ENCODE measurements at places on chromosomes 1 and 21. TPM values are rescaled to one million over a fixed set of nuclear protein-coding genes. Genes with fewer than 3 reads are reported as not detected.

DNA sequence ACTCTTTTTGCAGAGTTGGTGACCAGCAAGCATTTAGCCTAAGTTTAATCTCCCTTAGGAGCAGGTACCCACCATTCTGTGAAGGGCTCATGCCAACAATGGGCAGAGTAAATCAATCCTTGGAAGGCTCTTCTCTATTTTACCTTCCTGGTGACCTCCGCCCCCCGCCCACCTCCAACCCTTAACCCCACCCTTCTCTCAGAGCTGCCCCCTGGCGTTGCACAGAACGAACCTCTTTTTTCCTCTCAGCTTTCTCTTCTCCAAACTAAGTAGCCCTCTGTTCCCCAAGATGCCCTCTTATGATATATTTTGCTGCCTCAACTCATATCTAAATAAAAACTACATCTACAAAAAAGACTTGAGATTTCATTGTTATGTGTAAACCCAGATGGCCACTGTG, 186.8 kb downstream of the SEC16B start:
- no peak overlapping the region for H3K27ac ChIP-seq
- H3K4me3 ChIP-seq: no peak overlapping the region
- DNase-seq: no peak
- H3K36me3 ChIP-seq: no peaks in the 10 kb centered on the region
- H3K4me1 ChIP-seq: no peaks in the 10 kb centered on the region

The LRRC7 gene
- total RNA-seq: 6.4 TPM

The ANKRD65 gene
- not detected for total RNA-seq

GRCh38 chr1:9198538-9199361, 35.8 kb upstream of the H6PD start:
- H3K27me3 ChIP-seq: peaks cover 3% of the 10 kb centered on the region
- no peak overlapping the region for H3K4me3 ChIP-seq
- DNase-seq: no peak
- H3K27ac ChIP-seq: no peak overlapping the region

The ELAVL4 gene
- not detected for total RNA-seq

DNA sequence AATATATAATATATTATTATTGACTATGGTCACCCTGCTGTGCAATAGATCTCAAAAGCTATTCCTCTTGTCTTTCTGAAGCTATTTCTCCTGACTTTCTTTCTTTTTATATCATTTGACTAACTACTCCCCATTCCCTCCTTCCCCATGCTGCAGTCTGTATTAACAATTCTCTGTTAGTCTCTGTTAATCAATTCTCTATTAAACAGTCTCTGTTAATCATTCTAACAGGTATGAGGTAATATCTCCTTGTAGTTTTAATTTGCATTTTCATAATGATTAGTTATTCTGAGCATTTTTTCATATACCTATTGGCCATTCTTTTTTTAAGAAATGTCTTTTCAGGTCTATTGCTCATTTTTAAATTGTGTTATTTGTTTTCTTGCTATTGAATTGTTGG, 201.0 kb upstream of the B3GALT2 start:
- no peaks in the 10 kb centered on the region for H3K36me3 ChIP-seq
- H3K27me3 ChIP-seq: no peaks in the 10 kb centered on the region
- H3K4me1 ChIP-seq: no peaks in the 10 kb centered on the region
- H3K27ac ChIP-seq: no peak overlapping the region
- H3K4me3 ChIP-seq: no peak overlapping the region

The UQCRH gene
- 127 TPM for total RNA-seq

DNA sequence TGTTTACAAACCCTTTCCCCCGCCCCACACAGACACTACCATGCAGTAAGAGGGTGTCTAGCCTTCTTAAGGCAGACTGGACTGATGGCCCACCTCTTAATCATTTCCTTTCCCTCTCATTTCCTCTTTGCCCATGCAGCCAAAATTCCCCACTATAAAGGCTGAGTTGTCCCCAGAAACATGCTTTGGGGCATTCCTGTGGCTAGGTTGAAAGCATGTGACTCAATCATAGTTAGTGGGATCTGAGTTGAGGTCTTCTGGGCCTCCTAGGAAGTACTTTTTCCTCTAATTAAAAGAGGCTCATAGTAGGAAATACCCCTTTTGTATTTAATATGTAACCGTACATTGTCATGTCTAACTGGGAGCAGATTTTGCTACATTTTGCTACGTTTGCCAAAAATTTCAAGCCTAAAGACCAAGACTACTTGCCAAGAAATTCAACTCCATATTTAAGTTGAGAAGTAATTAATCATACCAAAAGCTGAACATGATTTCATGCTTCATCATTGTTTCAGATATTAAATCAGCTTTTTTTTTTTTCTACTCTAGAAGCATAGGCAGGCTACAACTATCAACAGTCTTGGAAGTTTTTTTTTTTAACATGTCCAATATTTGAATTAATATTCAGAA, 174.7 kb downstream of the ADGRL4 start:
- no peak overlapping the region for H3K27ac ChIP-seq
- no peak overlapping the region for H3K4me3 ChIP-seq
- H3K27me3 ChIP-seq: peaks cover 3% of the 10 kb centered on the region
- H3K36me3 ChIP-seq: no peaks in the 10 kb centered on the region
- peaks cover under 1% of the 10 kb centered on the region for H3K4me1 ChIP-seq

The LENEP gene
- total RNA-seq: not detected

The P3R3URF gene
- total RNA-seq: not detected

The RNU1-3 gene
- total RNA-seq: 3,337 TPM

DNA sequence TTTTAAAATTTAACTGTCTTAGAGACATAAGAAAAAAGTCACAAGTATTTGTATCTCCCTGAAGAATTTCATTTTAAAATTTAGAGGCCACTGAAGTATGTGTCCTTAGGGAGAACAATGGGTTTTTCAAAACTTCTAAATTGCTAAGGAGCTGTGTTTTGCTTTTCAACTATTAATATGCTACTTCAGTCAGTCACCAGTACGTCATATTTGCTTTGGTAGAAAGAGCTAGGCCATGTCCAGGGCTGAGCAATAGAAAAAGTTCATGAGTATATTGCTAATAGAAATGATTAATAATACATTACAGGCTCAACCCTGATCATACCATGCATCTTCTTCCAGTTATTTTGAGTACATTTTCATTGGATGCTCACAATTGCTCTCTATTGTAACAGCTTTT, 1.7 kb upstream of the SGIP1 start:
- H3K27me3 ChIP-seq: no peaks in the 10 kb centered on the region
- H3K27ac ChIP-seq: no peak overlapping the region
- no peak overlapping the region for H3K4me3 ChIP-seq
- no peaks in the 10 kb centered on the region for H3K36me3 ChIP-seq
- no peaks in the 10 kb centered on the region for H3K4me1 ChIP-seq

- H3K27ac ChIP-seq: no peak overlapping the region
- no peaks in the 10 kb centered on the region for H3K4me1 ChIP-seq
- DNase-seq: no peak
Measured at GRCh38 chr21:15365751-15366392, 301.1 kb upstream of the NRIP1 start.

DNA sequence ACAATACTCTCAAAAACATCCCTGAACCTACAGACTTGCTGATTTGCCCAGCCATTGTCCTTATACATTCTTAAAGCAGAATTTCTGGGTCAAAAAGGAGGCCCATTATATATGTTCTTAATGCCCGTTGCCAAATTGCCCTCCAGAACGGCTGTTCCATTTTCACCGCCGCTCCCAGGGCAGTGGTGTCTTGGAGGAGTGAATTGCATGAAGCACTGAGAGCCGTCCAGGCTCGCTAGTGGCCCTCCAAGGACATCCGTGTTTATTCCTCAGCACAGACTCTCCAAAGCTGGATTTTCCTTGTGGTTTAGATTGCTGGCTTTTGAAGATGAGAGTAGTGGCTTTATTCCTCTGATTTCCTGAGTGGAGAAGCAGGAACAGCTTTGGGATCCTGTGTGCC, 68.8 kb downstream of the FHAD1 start:
- no peak overlapping the region for H3K27ac ChIP-seq
- no peaks in the 10 kb centered on the region for H3K4me1 ChIP-seq
- no peak for DNase-seq

The GPR37L1 gene
- not detected for total RNA-seq

The HTR6 gene
- total RNA-seq: not detected

DNA sequence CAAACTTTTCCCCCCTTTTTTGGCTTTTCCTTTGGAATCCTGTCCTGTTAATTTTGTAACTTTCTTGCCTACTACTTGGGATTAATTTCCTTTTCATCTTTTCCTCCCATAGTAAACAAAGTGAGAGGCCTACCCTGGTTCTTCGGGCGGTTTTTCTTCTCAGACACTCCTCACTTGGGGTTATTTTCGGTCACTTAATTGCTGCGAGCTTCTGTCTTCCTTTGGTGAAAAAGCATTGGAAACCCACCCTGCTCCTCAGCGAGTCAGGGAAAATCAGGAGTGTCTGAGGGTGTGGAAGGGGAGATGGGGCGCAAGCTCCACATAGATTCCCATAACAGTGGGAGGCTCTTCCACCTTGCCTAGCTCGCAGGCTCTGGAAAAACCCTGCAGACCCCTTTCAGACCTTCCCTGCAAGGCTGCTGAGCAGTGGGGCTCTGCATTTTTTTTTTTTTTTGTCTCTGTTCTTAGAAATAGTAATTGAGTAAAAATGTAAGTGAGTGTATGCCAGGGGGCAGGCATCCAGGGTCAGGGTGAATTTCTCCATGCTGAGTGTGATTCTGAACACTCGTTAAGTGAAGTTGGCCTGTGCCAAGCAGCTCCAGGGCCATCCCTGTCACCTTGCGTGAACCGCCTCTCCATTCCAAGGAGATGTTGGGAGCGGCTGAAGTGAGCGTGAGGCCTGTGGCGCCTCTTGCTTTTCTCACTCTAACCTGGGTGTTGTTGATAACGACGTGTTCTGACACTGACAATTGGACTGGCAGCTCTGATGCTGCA, 20.3 kb downstream of the TGFB2 start:
- no peak overlapping the region for H3K4me3 ChIP-seq
- DNase-seq: no peak
- no peak overlapping the region for H3K27ac ChIP-seq
- H3K4me1 ChIP-seq: no peaks in the 10 kb centered on the region
- no peaks in the 10 kb centered on the region for H3K27me3 ChIP-seq

The KCNQ4 gene
- 0.13 TPM for total RNA-seq

GRCh38 chr1:224447251-224447650, 12.7 kb upstream of the WDR26 start:
- no peaks in the 10 kb centered on the region for H3K36me3 ChIP-seq
- DNase-seq: no peak
- no peaks in the 10 kb centered on the region for H3K4me1 ChIP-seq
- H3K4me3 ChIP-seq: no peak overlapping the region
- H3K27me3 ChIP-seq: no peaks in the 10 kb centered on the region

The RIMS3 gene
- 1.2 TPM for total RNA-seq

- no peaks in the 10 kb centered on the region for H3K36me3 ChIP-seq
- H3K27me3 ChIP-seq: no peaks in the 10 kb centered on the region
- H3K4me3 ChIP-seq: no peak overlapping the region
- H3K4me1 ChIP-seq: peaks cover 7% of the 10 kb centered on the region
- H3K27ac ChIP-seq: no peak overlapping the region
- no peak for DNase-seq
Measured at GRCh38 chr1:6779089-6779805, 6.0 kb upstream of the CAMTA1 start.

The RAB7B gene
- not detected for total RNA-seq

- peaks cover 29% of the 10 kb centered on the region for H3K4me1 ChIP-seq
- no peak for DNase-seq
- no peaks in the 10 kb centered on the region for H3K27me3 ChIP-seq
Measured at GRCh38 chr1:159917533-159918351, 7.6 kb downstream of the TAGLN2 start.

DNA sequence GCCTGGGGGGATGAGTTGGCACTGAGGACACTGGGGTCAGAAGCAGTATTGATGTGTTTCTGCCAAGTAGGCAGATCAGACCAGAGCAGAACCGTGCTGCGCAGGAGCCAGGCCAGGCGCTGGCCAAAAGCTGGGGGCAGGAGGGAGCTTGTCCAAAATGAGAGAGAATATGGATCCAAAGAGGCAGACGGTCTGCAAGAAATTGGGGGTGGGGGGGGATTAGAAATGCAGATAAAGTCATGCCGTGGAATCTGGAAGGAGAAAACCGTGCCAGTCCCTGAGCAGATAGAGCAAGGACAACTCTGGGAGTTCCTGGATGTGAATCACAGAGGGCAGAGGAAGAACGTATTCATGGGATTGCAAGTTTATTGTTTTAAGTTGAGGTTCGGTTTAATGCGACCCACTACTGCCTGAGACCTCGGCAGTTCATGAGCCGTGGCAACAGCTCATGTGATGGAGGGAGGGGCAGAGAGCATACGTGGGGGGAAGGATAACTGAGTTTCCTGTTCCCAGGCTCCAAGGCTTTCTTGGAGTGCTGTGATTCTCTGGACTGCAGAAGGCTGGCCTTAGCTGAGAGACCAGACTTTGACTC, 224.0 kb downstream of the FGGY start:
- H3K4me3 ChIP-seq: no peak overlapping the region
- no peaks in the 10 kb centered on the region for H3K4me1 ChIP-seq
- H3K27me3 ChIP-seq: no peaks in the 10 kb centered on the region
- H3K27ac ChIP-seq: no peak overlapping the region

Measured in naive thymus-derived CD4-positive, alpha-beta T cell (primary cell).